ENCODE measurements at places on chromosomes 3 and 15. TPM values are rescaled to one million over a fixed set of nuclear protein-coding genes. Genes with fewer than 3 reads are reported as not detected.

The ADAMTS9 gene
- not detected for total RNA-seq

The FNDC3B gene
- total RNA-seq = 13.2 TPM

The SYNPR gene
- total RNA-seq = not detected

The SPRED1 gene
- 0.05 TPM for total RNA-seq

- no peak for DNase-seq
These were observed 45.1 kb downstream of the TNIK start for GRCh38 chr3:171415070-171415469.

DNA sequence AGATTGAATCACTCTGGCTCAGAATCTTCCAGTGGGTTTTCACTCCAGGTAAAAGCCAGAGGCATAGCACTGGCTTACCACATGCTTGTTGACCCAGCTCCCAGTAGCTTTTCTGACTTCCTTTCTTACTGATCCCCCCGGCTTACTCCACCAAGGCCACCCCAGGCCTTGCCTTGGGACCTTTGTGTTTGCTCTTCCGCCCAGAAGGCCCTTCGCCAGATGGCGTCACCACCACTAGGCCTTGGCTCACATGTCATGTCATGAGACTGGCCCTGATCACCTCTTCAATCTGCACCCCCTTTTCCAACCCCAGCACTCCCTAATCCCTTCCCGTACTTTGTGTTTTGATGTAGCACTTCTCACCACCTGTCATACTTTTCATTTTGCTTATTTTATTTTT is 98.5 kb upstream of the UMPS start:
- DNase-seq = no peak
